ENCODE measurements at places on chromosomes 3 and 15.

DNA sequence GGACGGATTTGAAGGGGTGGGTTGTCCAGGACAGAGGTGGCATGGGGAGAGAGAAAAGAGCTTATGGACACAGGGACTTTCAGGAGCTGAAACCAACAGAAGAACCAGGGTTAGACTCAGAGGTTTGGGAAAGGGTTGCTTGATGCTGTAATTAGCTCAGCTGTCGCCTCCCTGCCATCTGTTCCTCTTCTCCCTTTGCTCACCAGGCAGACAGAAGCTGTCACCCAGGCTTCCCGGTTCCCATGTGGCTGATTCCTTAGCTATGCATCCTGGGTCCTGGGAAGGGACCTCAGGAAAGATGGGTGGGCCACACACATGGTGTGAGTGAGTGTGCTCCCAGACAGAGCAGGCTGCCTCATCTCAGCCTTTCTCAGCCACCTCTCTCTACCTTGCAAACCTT is 14.1 kb downstream of the PTPN23 start:
- no peak for DNase-seq

DNA sequence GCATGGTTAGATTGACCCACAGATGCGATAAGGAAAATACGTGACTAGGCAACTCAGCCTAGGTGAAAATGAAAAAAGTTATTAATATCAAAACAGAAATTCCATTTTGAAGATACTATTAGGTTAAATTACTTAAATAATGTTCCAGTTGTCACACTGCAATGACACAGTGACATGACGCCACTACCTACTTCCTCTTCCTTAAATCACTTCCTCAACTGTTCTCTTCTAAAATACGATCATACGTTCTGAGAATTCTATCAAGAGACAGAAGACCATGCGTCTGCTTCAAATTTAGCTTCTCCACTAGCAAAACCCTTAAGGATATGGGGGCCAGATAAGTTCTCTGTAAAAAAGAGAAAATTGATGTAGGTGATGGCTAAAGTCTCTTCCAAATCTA is 18.2 kb downstream of the CMTM6 start:
- no peak for DNase-seq

DNA sequence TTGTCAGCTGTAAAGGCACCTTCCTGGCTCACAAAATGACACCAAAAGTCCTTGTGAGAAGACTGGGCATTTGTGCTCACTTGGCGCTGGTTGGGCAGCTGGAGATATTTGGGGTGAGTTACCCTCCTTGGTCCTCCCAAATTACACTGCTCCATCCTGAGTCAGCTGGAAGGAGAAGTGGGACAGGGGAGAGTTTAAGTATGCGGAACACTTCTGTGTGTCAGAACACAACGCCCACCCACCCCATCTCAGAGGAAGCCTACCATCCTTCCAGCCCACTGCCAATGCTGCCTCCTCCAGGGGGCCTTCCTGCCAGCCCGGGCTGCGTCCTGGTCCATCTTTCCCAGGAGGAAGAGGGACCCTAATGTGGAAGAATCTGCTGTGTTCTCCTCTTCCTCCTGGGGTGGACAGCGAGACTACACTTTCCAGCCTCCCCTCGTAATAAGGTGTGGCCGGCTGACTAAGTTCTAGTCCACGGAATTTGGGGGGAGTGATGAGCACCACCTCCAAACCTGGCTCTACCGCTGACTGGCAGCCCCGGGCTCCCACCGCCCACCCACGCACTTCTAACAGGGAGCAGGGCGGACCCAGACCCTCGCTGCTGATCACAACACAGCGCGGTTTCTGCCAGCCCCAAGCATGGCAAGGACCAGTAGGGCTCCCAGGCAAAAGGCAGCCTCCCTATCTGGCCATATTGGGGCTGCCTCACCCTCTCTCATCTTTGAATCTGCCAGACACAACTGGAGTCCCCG is 265.0 kb downstream of the XXYLT1 start:
- peak; percentile 18 for DNase-seq

GRCh38 chr3:61913701-61914100 is 352.3 kb downstream of the PTPRG start:
- DNase-seq: no peak

- no peak for DNase-seq
Measured at GRCh38 chr15:101250873-101251829, 697 bp downstream of the CHSY1 start.

DNA sequence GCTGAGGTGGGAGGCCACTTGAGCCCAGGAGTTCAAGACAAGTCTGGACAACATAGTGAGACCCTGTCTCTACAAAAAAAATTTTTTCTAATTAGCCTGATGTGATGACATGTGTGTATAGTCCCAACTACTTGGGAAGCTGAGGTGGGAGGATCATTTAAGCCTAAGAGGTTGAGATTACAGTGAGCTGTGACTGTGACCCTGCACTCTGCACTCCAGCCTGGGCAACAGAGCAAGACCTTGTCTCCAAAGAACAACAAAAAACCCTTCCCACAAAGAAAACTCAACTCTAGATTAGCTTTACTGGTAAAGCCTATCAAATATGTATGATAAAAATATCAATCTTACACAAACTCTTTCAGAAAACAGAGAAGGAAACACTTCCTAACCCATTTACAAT is 68.5 kb downstream of the ZNF148 start:
- no peak for DNase-seq

- no peak for DNase-seq
Measured at GRCh38 chr15:44735482-44736180, 697 bp upstream of the TRIM69 start.

DNA sequence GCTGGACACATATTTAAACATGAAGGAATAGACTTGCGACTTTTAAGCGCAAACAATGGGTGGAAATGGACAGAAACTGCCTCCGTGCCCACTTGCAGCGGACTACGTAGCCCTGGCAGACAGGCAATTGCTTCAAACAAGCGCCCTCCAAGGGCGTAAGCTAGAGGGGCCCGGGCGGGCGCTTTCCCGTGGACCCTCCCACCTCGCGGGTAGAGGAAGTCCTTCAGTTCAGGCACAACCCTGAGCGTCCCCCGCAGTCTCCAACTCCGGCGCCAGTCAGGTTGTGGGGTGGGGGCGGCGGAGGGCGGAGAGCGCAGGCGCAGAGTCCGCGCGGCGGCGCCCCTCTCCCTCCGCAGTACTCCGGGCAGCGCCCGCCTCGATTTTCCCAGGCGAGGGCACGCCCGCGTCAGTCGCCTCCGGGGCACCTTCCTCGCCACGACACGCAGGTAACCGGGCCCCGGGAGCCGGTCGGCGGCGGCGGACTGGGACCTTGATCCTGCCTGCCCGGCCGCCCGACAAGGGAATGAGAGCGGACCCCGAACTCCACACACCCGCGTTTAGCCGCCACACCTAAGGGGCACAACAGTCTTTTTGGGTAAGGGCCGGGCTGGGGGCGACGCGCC is at the start of gene SLC35G2:
Gene SLC35G2, plus strand, starts transcription at position 358 of the 623 bp plus-strand sequence. CDS start 35,335 bp downstream, outside the sequence.
- peak; percentile 78 for DNase-seq

- no peak for DNase-seq
Measured at GRCh38 chr15:60612400-60613048, 133.6 kb upstream of the ICE2 start.

GRCh38 chr3:128848936-128849335 is 30.5 kb upstream of the ACAD9 start:
- no peak for DNase-seq

DNA sequence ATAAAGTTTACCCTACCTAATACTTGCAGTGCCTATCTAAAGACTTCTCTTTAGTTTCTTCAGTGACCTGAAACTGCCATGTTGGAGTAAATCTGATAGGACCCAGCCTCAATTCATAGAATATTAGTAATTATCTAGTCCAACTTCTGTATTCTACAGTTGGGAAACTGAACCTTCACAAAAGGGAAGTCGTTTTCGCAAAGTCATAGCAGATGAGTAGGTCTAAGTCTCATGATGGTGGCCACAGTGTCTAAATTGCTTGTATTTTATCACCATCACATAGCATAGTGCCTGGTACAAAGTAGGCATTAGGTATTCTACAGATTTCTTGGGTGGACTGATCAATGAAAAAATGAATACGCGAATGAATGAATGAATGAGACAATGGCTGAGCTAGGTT is 8.4 kb downstream of the GMNC start:
- no peak for DNase-seq

DNA sequence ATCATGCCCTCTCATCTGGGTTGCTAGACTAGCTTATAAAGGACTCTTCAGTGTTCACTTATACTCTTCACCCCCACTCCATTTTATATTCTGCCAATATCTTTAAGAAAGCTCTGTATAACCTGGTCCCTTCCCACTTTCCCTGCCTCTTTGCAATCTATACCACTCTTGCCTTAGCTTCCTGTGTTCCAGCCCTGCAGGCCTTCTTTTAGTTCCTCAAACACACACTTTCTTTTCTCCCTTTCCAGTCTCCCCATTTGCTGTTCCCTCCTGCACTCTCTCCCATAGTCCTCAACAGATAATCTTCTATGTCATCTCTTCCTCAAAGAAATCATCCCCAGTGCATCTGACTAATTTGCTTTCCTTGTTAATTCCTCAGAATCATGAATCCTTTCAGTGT is 28.7 kb downstream of the SENP8 start:
- no peak for DNase-seq

DNA sequence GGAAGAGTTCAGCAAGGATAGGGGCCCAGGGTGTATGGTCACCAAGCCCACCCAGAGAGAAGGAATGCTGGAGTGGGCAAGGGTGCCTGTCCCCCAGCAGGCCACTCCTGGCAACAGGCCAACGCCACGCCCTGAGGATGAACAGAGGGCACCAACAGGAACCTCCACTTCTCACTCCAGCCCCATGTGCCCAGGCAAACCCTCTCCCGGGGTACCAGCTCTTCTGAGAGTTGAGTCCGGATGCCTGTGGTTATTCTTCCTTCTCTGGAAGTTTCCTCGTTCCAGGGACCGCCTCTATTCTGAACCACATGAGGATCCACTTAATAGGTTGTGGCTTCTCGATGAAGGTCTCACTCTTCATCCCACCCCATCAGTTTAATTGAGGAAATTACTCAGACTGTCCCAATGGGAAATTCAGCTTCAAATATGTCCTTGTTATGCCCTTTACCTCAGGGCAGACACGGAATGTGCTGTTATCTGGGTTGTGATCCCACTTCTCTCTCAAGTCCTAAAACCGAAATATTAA is 114.3 kb downstream of the LIPC start:
- DNase-seq: no peak

- no peak for DNase-seq
Measured at GRCh38 chr15:98799461-98800390, 151.4 kb downstream of the IGF1R start.

DNA sequence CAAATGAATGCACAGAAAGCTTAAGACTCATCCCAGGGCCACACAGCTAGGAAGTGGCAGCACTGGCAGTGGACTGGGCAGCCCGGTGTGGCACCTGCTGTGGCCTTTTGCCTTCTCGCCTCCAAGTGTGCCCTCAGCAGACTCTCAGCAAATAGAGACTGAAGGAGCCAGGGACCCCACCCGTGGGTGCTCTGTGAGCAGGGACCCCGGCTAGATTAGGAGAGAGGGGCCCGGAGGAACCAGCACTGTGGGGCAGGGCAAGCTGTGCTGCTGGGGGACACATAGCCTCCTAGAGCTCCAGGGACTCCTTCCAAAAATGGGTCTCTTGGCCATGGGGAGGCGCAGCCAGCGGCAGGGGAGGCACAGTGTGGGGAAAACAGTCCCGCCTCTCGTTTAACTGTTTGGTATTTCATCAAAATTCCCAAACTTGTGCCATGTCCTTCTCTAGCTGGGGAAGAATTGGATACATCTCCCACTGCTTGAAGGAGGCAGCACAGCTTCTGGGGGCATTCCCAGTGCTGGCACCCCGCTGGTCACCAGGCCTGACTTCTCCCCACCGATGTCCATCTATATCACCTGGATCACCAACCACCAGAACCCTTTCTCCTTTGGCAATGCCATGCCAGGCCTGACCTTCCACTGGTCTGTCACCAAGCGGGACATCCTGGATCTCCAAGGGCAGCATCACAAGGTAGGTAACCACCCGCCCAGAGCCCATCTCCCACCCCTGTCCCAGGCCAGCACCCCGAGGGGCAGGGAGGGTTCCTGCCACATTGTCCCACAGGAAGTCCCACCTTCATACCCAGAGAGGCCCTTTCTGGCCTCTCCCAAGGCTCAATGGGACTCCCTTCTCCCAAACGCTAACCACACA is 12.0 kb upstream of the TXNRD3 start:
- no peak for DNase-seq

GRCh38 chr15:42919799-42920518 is 619 bp downstream of the TTBK2 start:
- DNase-seq: peak; percentile 68

GRCh38 chr3:128232376-128233178 is 79.3 kb downstream of the EEFSEC start:
- DNase-seq: no peak

DNA sequence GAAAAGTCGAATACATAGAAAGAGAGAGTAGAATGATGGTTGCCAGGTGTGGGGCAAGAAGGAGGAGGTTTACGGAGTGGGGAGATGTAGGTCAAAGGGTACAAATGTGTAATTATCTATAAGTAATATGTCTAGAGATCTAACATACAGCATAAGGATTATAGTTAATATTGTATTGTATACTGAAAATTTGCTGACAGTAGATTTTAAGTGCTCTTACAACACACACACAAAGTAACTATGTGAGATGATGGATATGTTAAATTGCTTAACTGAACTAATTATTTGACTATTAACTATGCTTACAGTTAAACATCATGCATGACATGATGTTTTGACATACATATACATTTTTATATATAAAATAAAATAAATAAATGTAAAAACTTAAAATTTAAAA is 192.7 kb downstream of the ZIC4 start:
- DNase-seq: no peak

GRCh38 chr3:32910954-32911353 is 40.5 kb upstream of the CCR4 start:
- DNase-seq: no peak

DNA sequence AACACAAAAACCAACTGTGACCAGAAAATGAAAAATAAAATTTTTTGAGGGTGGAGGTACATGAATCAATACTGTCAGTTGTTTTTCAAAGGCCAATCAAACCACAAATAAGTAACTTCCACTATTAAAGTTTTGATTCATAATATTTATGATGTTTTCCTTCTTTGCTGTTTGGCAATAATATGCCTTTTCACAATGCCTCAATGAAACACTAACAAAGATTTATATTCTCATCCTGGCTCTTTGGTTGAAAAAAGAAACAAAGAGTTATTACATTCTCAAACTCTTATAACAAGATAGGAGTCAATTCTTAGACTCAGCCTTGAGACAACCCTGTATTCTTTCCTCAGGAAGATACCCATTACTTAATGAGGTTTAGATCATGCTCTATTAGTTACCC is 63.1 kb downstream of the C3orf70 start:
- DNase-seq: no peak

DNA sequence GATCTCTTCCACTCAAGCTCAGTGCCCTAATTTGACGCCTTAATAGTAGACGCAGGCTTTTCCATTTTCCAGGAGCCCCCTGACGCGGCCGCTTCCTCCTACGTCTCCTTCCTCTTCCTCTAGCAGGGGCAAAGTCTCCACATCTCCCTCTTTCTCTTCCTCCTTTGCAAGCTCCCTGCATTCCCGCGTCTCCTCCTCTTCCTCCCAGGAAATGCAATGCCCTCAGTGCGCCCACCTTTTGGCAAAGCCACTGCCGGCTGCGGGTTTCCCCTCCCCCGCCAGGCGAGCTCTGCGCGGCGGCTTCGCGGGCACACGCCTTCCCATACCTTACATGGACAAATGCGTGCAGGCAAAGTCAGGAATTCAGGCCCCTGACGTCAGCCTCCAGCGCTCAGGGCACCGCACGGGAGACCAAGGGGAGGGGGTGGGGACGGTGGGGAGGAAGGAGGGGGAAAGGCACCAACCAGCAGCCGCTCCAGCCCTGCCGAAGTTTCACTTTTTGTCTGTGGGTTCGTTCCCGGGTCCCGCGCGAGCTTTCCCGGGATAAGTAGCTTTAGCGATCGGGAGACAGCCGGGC is 432 bp upstream of the LPP start:
- peak; percentile 90 for DNase-seq

All from right forelimb (tissue), 1 donor.